Sigmoid colon (tissue), 7 donors: ENCODE measurements at places on chromosomes 6 and 20. TPM values are rescaled to one million over a fixed set of nuclear protein-coding genes. Genes with fewer than 3 reads are reported as not detected.

Gene HLA-DOB
- 0.68 TPM for total RNA-seq

Gene RSPH4A
- total RNA-seq = 1.1 TPM

Gene CCN5
- total RNA-seq = 48.7 TPM

Gene ENPP4
- total RNA-seq = 16.3 TPM

Gene CLPSL2
- total RNA-seq = not detected

Gene PSORS1C2
- total RNA-seq = not detected

Gene SLC17A2
- total RNA-seq = not detected

Gene RAET1E
- not detected for total RNA-seq

Gene ZNF831
- total RNA-seq = 1.8 TPM
